Activated CD4-positive, alpha-beta T cell treated with anti-CD3 and anti-CD28 coated beads, Interleukin-2, amount 50 U/mL, for 48 hours (primary cell): ENCODE measurements at places on chromosomes 3 and 15.

- DNase-seq: no peak
Measured at GRCh38 chr3:11611341-11611799, 32.3 kb downstream of the VGLL4 start.

DNA sequence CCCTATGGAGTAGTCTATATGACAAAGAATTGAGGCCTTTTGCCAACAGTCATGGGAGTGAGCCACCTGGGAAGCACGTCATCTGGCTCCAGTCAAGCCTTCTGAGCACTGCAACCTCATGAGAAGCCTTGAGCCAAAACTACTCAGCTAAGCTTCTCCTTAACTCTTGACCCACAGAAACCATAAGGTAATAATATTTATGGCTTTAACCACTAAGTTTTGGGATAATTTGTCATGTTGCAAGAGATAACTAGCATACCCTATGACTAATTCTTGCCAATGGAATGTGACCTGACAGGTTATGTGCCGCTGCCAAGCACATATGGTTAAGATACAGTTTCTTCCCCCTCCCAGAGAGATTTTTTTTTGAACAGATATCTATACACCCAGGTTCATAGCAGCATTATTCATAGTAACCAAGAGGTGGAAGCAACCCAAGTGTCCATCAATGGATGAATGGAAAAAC, 11.8 kb upstream of the SLC6A11 start:
- no peak for DNase-seq

- DNase-seq: no peak
Measured at GRCh38 chr15:65910341-65910740, 41.0 kb downstream of the RAB11A start.

DNA sequence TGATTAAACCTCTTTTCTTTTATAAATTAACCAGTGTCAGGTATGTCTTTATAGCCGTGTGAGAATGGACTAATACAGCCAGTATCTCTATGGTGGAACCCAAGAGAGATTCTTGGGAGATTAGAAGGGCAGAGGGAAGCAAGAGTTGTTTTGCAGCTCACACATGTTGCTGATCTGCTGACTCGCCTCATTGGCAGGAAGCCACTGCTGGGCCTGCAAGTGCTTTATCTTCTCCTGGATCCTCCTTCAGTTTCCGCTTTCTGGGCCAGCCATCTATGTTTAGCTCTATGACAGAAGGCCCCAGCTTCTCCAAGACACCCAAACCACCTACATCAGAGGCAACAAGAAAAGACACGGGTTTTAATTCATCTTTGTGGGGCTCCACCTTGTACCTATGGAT, 23.4 kb upstream of the GALNT15 start:
- DNase-seq: no peak

GRCh38 chr3:1147819-1148218, 55.0 kb downstream of the CNTN6 start:
- DNase-seq: no peak
